ENCODE measurements at places on chromosomes 1 and 21.

DNA sequence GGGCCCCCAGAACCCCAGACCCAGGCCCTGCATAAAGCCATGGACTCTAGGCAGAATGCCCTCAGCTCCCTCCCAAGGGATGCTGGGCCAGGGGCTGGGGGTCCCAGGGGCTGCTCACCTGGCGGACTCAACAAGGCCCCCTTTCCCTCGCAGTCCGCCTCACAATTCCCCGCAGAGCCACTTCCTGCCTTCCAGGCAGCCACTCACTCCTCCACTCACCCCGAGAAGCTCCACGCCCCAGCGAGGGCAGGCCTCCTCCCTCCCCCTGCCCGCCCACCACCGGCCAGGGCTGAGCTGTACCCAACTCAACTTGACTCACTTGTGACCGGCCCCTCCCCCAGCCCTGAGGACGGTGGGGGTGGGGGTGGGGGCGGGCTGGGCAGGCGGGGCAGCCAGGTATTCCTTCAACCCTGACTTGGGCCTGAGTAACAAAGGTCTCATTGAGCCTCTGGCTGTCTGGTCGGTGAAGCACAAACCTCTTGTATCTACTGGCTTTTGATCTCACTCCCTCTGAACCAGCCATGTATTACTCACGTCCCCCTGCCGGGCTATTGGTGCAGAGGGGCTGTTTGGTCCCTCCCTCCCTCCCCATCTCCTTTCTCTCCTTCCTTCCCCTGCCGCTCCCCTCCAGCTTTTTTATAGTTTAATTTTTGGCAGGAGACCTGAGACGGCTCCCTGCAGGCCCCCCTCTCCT is 5.9 kb downstream of the BLACAT1 start:
- DNase-seq: no peak

DNA sequence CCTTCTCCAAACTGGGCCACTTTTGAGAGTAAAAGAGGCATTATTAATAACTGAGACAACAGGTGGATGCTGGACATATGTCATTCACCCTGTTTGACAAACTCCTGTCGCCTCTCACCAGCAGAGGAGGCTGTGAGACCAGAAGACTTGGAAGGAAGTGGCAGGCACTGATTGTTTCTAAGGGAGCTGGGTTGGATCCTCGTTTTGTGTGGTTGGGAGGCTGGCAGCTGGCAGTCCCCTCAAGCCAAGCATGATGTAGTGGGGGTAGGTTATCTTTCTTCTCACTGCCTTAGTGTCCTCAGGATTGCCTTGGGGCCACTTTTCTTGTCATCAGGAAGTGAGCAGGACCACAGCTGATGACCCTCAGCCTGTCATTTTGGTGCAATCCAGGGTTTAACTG is 86.5 kb upstream of the KCNJ15 start:
- DNase-seq: no peak

GRCh38 chr21:24785033-24785432 is 822.2 kb downstream of the MRPL39 start:
- DNase-seq: no peak

DNA sequence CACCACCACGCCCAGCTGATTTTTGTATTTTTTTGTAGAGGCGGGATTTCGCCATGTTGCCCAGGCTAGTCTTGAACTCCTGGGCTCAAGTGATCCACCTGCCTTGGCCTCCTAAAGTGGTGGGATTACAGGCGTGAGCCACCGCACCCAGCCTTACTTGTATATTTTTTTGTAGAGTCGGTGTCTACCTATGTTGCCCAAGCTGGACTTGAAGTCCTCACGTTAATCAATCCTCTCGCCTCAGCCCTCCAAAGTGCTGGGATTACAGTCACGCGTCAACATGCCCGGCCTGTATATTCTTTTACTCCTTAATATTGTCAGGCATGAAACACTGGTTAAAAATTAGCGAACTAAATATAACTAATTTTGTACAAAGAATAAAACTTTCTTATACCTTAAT is 5.5 kb upstream of the TOMM20 start:
- DNase-seq: no peak

- no peak for DNase-seq
These were observed 39.7 kb downstream of the NEK2 start for GRCh38 chr1:211635597-211636205.

GRCh38 chr1:193019442-193020026 is 39.6 kb downstream of the UCHL5 start:
- DNase-seq: peak; percentile 51
